A673 (cell line): ENCODE measurements at places on chromosomes 1 and 21. TPM values are rescaled to one million over a fixed set of nuclear protein-coding genes. Genes with fewer than 3 reads are reported as not detected.

- no peak for DNase-seq
Observed at GRCh38 chr21:40647706-40648105, 199.3 kb downstream of the DSCAM start.

GRCh38 chr1:35361638-35362037, 93.1 kb downstream of the ZMYM4 start:
- peak; percentile 34 for DNase-seq

GRCh38 chr1:34060901-34061415, 104.1 kb downstream of the CSMD2 start:
- DNase-seq = no peak

Gene EDARADD
- 0.15 and 0.52 TPM in 2 replicates for total RNA-seq

DNA sequence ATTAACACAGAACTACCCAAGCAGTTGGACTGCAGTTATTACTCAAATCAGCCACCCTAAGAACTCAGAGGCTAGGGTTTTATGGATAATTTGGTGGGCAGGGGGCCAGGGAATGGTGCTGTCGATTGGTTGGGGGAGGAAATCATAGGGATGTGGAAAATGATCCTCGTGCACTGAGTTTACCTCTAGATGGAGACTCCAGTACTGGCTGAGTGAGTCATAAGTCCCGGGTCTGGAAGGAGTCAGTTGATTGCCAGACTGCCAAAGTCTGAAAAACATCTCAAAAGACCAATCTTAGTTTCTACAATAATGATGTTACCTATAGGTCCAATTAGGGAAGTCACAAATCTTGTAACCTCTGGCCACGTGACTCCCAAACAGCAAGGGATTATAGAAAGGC, 257.5 kb upstream of the PRMT6 start:
- DNase-seq = peak; percentile 25

Gene HIVEP3
- total RNA-seq = 3.1 and 3.6 TPM in 2 replicates
